ENCODE measurements at places on chromosomes 7 and 10.

GRCh38 chr10:10164848-10165247 lies 852.8 kb upstream of the CELF2 start:
- no peak for DNase-seq

DNA sequence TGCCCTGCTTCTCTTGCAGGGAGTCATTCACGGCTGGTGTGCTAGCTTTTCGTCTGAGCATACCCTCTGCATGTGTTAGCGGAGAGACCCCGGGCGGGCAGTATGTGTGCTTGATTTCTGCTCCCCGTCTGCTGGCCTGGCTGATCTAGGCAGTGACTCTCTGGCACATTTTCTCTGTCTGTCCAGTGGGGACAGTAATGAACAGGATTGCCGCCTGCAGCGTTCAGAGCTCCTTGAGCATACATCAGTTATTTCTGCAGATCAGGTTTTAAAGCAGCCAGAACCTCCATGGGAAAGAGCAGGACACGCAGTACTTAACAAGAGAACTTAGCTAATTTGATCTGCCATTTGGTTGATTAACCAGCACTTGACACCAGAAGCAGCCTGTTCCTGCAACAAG lies 242.5 kb downstream of the CELF2 start:
- no peak for DNase-seq

DNA sequence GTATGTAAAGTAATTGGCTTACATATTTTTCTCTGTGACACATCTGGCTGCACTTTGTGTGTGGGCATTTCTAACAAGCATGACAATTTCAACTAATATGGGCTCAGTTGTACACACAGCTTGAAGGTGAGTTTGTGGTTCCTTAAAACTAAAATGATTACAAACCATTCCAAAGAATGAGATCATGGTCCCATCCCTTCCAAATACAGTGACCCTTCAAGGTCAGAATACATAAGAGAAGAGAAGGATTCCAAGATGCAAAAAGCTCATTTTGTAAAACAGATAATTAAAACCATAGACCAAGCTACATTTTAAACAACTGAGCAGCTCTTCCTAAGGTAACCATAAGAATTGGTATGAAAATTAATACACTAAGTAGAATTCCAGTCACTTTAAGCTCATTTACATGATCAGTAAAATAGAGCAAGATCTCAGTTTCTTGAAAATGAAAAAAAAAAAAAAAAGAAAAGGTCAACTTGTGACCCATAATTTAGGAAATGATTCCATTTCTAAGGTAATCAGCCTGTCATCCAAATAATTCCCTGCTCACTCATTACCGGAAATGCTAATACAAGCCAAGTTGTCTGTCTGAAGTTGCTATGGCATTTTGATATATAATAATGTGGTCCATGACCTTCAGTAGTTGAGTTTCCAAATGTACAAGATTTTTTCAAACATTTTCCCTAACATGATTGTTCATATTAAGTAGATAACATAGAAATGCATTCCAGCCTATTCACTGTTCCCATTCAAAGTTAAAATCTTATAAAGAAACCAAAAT lies 688.5 kb downstream of the PARD3 start:
- no peak for DNase-seq

DNA sequence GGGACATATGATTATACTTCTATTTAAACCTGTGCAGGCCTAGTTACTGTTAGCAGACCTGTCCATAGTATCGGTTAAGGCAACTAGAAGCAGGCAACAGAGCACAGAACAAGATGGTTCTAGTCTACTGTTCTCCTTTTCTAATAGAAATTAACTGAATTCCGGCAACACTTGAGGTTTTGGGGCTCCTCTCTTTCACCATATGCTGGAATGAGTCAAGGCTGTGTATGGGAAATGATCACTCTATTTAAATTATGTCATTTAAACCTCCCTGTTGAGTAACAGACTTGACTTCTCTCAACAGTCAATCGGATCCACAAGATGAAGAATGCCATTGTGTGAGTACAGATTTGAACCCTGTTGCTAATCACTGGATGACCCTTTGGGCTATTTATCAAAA lies 6.2 kb upstream of the OTUD1 start:
- DNase-seq = no peak

- DNase-seq = no peak
These were observed 8.7 kb downstream of the WBP1L start for GRCh38 chr10:102752266-102752930.

DNA sequence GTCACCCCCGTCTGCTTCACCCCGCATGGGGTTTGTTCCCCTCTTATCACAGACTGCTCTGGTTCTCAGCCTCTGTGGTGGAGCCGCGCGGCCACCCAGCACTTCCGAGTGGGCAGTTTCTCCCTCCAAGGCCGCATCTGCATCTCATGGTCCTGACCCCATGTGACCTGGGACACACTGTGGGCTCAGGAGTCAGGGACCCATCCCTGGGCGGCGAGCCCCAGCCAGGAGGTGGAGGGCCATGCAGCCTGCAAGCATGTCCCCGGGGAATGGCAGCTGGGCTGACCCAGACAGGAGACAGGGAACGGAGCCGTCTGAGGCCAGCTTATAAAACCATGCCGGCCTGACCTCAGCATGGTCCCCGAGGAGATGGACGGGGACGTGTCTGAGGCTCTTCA lies 25.2 kb upstream of the TTYH3 start:
- no peak for DNase-seq

DNA sequence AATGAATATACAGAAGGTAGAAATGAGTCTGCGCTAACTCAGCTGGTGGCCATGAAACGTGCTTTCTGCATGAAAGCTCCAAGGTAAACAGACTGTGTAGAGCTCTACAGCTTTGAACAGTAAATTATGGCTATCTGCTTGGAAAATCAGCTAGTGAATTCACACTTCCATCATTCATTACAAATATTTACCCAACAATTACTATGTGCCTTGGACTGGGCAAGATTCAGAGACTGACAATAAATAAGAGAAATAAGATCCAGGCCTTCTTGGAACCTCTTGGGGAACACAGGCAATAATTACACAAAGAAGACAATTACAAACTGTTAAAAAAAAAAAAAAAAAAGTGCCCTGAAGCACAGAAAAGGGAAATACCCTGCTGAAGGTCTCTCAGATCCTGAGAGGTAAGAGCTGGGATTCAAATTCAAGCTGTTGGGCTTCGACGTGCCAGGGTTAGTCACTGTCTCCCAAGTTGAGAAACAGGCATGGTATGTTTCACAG lies 15.8 kb downstream of the TSPAN12 start:
- no peak for DNase-seq

DNA sequence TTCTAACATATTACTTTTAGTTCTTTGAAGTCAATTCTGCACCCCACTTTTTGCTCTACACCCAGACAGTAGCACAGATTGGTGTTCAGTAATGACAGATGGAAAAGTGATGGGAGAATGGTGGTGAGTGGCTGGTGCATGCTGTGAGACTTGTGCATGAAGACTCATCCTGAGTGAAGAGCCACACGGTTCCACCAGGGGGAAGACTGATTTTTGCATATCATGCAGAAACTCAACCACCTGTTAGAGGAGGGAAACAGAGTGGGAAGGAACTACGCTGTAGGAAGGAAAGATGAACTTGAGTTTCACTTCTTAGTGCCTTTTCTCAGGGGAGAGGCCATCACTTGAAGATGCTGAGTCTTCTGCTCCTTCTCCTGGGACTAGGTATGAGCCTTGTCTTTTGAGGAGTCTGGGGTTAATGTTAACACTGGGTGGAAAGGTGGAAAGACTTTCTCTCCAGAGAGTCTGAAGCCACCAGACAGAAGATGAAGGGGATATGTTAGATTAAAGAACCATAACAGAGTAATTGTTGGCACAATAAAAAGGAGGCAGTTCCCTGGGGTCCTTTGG lies 9.3 kb upstream of the PRSS1 start:
- no peak for DNase-seq

GRCh38 chr10:129777687-129778086 lies 186.4 kb downstream of the EBF3 start:
- no peak for DNase-seq

GRCh38 chr10:95404462-95404858 lies 113.7 kb upstream of the PDLIM1 start:
- no peak for DNase-seq

DNA sequence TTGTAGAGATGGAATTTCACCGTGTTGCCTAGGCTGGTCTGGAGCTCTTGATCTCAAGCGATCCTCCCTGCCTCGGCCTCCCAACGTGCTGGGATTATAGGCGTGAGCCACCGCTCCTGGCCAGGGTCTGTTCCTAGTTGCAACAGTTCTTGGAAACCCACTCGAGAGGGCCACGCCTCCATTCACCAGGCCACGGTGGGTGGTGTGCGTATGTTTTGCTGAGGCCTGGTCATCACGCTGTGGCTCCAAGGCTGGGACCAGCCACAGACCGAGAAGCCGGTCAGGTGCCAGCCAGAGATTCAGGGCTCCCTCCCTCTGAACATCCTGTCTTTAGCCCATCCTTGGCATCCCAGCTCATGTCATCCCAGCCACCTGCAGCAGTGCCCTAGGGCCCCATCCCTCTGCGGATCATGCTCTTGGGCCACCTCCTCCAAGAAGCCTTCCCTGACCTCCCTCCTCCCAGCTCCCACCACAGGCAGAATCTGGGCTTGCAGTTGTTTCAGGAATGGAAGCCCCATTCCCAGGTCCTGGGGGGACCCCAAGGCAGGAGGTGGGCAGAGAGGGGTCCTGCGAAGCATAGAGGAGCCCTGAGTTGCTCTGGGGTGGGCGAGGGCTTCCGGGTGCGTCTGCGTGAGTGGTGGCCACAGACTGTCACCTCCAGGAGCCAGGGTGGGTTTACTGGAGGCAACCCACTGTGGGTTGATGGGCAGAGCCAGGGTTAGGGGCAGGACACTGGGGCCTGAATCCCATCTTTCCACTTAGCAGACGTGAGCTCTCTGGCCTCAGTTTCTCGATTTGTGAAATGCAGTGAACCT lies 5.2 kb downstream of the LAT2 start:
- DNase-seq = no peak

GRCh38 chr7:55548295-55548731 lies 24.0 kb downstream of the VOPP1 start:
- no peak for DNase-seq

DNA sequence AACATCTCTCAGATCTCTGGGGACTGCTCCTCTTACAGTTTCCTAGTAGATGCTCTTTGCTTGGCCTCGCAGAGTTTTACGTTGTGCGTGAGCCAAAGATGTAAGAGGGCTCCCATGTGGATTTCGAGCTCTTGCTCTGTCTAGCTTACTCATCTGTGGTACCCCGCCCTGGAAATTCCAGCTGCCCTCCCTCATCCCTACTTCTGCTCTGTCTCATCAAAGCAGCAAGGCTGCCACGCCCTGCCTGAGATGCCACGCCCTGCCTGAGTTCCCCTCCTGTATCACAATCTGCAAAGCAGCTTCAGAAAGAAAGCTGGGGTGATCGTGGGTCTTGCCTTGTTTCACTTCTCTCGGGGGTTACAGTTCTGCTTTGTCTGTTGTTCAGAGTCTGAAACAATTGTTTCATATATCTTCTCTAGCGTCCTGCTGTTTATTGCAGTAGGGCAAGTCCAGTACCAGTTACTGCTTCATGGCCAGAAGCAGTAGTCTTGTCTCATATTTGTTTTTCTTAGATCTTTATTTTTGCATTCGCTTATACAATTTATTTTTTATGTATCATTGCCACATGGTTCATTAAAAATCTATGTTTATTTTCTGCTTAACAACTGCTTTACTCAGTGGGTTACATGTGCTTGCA lies 36.1 kb upstream of the CCNY start:
- DNase-seq = no peak

- no peak for DNase-seq
These were observed 4.5 kb upstream of the ATP6V0E2 start for GRCh38 chr7:149869291-149869650.

- DNase-seq = no peak
These were observed 6.8 kb upstream of the EFCAB10 start for GRCh38 chr7:105587909-105588635.

GRCh38 chr7:85806321-85806720 lies 619.5 kb upstream of the SEMA3D start:
- DNase-seq = no peak

GRCh38 chr7:112989531-112989930 lies 97.1 kb downstream of the GPR85 start:
- no peak for DNase-seq

DNA sequence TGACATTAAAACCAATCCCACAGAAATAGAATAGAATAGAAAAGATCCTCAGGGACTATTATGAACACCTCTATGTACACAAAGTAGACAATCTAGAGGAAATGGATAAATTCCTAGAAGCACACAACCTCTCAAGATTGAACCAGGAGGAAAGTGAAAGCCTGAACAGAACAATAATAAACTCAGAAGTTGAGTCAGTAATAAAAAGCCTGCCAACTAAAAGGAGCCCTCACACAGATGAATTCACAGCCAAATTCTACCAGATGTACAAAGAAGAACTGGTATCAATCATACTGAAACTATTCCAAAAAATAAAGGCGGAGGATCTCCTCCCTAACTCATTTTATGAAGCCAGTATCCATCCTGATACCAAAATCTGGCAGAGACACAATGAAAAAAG lies 220.3 kb upstream of the HPS1 start:
- DNase-seq = no peak

DNA sequence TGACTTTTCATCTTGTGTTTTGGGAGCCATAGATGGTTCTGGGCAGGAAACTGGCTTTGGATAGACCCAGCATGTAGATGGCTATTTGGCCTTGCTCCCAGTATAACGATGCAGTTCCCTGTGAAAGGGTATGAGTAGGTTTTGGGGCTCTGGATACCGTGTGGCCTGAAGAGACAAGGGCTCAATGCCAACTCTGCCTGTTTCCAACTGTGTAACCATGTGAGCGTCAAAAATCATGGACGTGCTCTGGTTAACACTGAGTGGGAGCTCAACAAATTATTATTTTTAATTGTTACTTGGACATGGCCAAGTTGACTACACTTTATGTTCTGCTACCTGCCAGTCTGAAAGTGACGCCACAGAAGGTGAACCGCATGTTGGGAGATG lies 41.8 kb downstream of the EGFR start:
- DNase-seq = no peak

All from activated T-cell treated with anti-CD3 and anti-CD28 coated beads for 24 hours (primary cell).